ENCODE measurements at places on chromosomes 12 and 14.

DNA sequence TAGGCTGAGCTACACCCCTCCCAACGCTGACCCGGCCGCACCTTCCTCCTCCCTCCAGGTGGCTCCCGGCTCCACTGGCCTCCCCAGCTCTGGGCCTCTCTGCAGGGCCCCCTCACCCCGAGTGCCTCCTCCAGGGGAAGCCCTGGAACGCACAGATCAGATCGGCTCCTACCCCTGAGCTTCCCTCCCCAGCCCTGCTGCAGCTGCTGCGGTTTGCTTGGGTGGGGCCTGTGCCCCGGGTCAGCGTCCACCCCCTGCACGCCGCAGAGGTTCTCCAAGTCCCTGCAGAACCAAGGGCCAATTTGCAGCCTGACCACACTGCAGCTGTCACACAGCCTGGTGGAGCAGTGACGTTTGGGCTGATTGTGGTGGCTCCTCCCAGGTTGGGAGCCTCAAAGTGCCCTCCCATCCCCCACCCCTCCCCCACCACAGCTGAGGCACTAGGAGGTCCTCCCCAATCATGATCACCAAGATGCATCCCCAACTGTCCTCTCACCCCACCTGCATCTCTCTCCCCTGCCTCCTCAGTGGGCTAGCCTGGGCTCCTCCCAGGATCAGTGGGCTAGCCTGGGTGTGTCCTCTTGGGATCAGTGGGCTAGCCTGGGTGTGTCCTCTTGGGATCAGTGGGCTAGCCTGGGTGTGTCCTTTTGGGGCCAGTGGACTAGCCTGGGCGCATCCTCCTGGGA lies 12.8 kb upstream of the FBRSL1 start:
- no peak for DNase-seq

GRCh38 chr12:111170543-111170942 lies 198.4 kb downstream of the PHETA1 start:
- no peak for DNase-seq

DNA sequence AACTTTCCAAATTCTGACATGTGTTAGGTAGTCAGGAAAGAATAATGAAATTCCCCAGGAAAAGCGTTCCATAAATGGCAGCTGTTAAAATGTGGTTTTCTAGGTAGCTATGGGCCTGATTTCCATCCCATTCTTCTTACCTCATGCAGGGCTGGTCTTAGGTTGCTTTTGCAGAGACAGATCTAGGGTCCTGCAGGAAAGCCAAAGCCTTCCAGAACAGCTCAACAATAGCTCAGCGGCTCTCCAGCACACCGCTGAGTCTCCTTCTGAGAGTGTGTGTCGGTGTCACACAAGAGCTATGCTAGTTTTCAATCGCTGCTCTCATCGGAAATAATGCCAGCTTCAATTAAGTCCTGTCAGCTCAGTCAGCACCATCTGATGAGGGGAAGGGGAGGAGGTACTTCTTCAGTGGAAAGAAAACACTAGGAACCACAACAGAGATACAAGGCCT lies 106.7 kb downstream of the TMEM30B start:
- no peak for DNase-seq

GRCh38 chr14:76257111-76257803 lies 105.5 kb downstream of the GPATCH2L start:
- DNase-seq, result no peak

DNA sequence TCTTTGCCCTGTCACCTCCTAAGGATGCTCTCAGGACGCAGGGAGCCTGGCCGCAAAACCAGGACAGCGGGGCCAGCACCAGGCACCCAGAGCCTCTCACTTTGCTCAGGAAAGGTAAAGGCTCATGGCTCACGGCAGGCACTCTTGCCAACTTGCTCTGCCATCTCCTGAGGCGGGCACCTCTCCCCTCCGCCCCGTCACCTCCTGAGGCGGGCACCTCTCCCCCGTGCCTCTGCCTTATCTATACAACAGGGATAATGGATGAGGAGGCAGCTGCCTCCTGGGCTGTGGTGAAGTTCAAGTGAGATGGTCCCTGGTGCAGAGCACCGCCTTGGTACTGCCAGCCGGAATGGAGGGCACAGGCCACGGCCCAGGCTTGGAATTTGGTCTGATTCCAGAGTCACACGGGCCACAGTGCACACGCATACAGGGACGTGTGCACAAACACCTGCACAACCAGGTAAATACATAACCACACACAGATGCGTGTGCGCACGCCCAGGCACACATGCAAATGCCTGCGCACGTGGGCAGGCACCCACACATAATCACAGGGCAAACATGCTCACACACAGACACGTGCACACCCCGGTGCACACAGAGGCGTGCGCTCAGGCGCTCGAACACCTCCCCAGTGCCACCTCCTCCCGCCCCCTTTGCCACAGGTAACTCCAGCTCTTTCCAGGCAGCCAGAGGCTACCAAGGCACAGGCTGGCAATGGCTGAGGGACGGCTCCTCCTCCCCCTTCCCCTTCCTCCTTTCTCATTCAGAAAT lies 11.6 kb downstream of the DEGS2 start:
- no peak for DNase-seq

GRCh38 chr12:110564471-110564991 lies 18.6 kb downstream of the PPTC7 start:
- DNase-seq, result no peak

DNA sequence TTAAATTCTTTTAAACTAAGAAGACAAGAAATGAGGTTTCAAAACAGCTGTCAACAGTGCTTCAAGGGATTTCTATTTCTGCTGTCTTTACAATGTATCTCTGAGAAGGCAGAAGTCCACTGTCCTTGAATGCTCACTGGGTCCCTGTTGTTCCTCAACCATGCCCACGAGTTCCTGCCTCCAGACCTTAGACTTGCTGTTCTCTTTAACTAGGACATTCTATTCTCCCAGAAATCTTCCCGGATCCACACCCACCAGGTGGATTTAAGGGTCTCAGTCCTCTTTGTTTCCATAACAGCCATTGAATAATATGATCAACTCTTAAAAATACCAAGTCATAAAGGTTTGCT lies 6.7 kb upstream of the SLC41A2 start:
- no peak for DNase-seq

DNA sequence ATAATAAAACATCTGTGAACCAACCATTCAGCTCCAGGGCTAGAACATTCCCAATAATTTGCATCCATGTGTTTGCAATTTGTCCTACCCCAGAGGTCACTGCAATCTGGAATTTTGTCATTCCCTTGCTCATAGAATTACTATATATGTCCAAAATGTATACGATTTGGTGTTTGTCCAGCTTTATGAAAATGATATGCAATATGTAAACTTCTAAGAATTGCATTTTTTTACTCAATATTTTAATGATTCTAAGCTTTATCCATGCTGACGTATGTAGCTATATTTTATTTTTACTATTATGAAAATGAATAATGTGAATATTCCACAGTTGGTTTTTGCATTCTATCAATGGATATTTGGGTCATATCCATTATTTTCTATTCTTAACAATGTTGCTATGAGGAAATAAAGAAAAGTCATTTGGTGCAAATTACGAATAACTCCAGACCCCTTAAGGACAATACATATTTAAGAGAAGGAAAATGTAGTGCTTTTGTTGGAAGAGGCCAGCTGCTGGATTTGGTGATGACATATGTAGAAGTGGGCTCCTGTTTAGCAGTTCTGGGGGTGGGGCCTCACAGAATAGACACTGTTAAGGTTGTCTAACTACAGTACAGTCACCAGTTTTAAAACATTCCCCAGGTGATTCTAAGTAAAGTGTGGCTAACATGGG lies 139.4 kb downstream of the SLC38A4 start:
- no peak for DNase-seq

- DNase-seq, result no peak
These were observed 80.2 kb downstream of the SPTB start for GRCh38 chr14:64799555-64799954.

GRCh38 chr12:53808023-53808705 lies 56.4 kb upstream of the CISTR start:
- DNase-seq, result no peak

Measured in activated CD8-positive, alpha-beta memory T cell treated with anti-CD3 and anti-CD28 coated beads for 48 hours (primary cell).